ENCODE measurements at places on chromosomes 5 and 9. TPM values are rescaled to one million over a fixed set of nuclear protein-coding genes. Genes with fewer than 3 reads are reported as not detected.

The SVEP1 gene
- 87.2 TPM for total RNA-seq

The FBLL1 gene
- not detected for total RNA-seq

The MYO10 gene
- 33.0 TPM for total RNA-seq

The SLC30A5 gene
- total RNA-seq, result 53.1 TPM

The ARL10 gene
- total RNA-seq, result 12.6 TPM

The OSMR gene
- 61.0 TPM for total RNA-seq

The MCTP1 gene
- 72.9 TPM for total RNA-seq

The PDGFRB gene
- total RNA-seq, result 196 TPM

The GGTA1 gene
- 20.9 TPM for total RNA-seq

The SCGB3A1 gene
- not detected for total RNA-seq

The SLC4A9 gene
- total RNA-seq, result 0.22 TPM

The ACOT12 gene
- total RNA-seq, result not detected

The FBXL7 gene
- 9.5 TPM for total RNA-seq

The BHMT gene
- total RNA-seq, result 2.4 TPM

The GPX8 gene
- total RNA-seq, result 5.7 TPM

The ECSCR gene
- total RNA-seq, result 10.0 TPM

The LRRC8A gene
- 25.1 TPM for total RNA-seq

The EQTN gene
- total RNA-seq, result 0.66 TPM

The SMIM33 gene
- not detected for total RNA-seq

The TYRP1 gene
- total RNA-seq, result not detected

The PHYHD1 gene
- total RNA-seq, result 16.1 TPM

The PAEP gene
- total RNA-seq, result not detected

The MAMDC2 gene
- total RNA-seq, result 18.3 TPM

The DNAJC21 gene
- total RNA-seq, result 37.3 TPM

The PCDHGB6 gene
- 6.4 TPM for total RNA-seq

The F2RL2 gene
- total RNA-seq, result not detected

The ICE1 gene
- 31.0 TPM for total RNA-seq

The DNAH5 gene
- 1.1 TPM for total RNA-seq

The PCDHGA12 gene
- total RNA-seq, result 3.8 TPM

The PTGDS gene
- total RNA-seq, result 31.3 TPM

The PCSK1 gene
- total RNA-seq, result 4.4 TPM

The LCN12 gene
- total RNA-seq, result not detected

The ZNG1F gene
- 12.6 TPM for total RNA-seq
